Body of pancreas (tissue), 4 donors: ENCODE measurements at places on chromosomes 16 and 17. TPM values are rescaled to one million over a fixed set of nuclear protein-coding genes. Genes with fewer than 3 reads are reported as not detected.

Gene CD300E
- total RNA-seq = not detected

Gene PRKCB
- total RNA-seq = 0.33 TPM

Gene NDUFAB1
- 16.2 TPM for total RNA-seq

Gene CDH13
- not detected for total RNA-seq

Gene P2RX1
- total RNA-seq = 39.2 TPM

Gene ADGRG1
- total RNA-seq = 61.6 TPM

Gene TEFM
- total RNA-seq = 9.9 TPM

Gene TNK1
- 15.8 TPM for total RNA-seq

Gene TSPOAP1
- total RNA-seq = 21.0 TPM

Gene FA2H
- 3.3 TPM for total RNA-seq
